ENCODE measurements at places on chromosomes 13 and 19.

GRCh38 chr19:35184884-35185283, 30.3 kb downstream of the FXYD5 start:
- DNase-seq, result no peak

DNA sequence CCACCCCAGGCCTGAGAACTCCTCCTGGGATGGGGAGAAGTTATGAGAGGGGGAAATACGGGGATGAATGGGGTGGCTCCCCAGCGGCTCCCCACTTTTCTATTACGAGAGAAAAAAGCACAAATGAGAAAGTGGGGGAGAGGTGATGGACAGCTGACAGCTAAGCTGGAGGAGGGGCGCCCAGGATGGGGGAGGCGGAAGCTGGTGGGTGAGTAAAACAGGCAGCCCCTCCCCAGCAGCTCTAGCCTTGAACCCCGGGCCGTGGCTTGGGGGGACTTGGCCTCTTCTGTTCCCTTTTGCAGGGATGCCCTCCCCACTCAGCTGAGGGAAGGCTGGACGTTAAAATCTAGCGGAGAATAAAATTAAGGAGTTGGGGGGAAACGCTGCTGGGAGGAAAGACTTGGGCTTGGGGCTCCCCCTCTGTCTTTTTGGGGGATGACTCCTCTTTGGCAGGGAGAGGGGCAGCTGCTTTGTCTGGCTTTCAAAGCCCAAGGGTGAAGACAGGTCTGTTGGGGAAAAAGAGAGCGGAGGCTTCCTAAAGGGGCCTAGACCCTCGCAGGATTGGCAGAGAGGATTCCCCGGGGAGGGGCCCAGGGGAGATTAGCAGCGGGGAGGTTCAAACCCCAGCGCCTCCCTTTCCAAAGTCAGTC, 1.4 kb upstream of the SAMD1 start:
- DNase-seq, result no peak

DNA sequence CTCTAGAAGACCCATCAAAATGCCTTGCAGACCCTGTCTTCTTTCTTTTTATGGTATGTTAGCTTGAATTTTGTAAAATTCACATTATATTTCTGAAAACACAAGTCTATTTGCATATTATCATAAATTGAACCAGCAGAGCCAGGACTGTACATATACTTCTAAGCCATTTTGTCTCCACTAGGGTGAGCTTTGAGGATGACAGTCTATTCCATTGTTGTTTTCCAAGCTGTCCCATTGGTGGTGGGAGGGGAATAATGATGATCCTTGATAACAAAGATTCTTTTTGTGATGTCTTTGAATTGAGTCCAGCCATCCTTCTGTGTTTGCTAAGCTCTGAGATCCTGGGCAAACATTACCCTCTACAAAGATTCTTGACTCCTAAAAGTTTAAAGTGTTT, 359.3 kb upstream of the PCDH20 start:
- no peak for DNase-seq

DNA sequence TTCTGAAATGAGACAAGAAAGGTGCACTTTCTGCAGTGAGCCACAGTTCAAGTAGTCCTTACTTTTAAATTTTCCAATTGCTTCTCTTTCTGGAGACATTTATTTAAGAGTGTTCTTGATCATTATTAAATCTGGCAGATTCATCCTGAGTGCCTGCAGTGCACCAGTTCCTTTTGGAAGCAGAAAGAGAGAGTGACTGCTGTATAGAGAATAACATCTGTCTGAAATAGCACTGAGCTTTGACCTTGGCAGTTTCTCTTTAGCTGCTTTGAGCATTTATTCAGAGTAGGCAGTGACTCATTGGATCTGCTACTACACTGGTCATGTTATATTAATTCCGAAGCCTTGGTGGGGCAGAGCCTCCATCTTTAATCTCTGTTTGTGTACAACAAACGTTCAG, 1373.7 kb downstream of the PCDH9 start:
- no peak for DNase-seq

DNA sequence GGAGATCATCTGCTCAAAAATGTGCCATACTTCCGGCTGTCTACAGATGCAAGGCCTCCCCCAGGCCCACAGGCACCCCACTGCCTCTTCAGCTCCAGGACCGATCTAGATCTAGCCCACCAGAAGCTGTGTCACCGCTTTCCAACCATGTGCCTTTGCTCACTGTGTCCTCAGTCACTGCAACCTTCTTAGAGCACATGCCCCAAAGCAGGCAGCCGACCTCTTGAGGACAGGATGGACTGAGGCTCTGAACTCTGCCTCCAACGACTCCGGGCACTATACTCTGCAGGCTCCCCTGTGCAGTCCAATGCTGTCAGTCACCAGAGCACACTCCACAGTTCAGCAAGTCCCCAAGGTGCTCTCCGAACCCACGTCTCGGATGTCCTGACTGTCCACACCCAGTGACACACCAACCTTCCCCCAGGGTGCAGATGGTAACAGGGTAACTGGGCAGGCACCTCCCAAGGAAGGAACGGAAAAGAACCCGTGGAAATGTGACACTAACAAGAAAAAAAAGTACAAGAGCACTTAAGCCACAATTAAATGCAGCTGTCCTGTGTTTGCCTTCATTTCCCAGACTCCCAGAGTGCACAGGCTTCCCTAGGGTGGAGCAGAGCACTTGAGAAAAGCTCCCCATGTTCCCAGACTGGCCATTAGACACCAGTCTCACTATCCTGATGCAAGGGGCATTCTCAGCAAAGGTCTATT, 4.8 kb downstream of the STK24 start:
- peak; percentile 77 for DNase-seq

DNA sequence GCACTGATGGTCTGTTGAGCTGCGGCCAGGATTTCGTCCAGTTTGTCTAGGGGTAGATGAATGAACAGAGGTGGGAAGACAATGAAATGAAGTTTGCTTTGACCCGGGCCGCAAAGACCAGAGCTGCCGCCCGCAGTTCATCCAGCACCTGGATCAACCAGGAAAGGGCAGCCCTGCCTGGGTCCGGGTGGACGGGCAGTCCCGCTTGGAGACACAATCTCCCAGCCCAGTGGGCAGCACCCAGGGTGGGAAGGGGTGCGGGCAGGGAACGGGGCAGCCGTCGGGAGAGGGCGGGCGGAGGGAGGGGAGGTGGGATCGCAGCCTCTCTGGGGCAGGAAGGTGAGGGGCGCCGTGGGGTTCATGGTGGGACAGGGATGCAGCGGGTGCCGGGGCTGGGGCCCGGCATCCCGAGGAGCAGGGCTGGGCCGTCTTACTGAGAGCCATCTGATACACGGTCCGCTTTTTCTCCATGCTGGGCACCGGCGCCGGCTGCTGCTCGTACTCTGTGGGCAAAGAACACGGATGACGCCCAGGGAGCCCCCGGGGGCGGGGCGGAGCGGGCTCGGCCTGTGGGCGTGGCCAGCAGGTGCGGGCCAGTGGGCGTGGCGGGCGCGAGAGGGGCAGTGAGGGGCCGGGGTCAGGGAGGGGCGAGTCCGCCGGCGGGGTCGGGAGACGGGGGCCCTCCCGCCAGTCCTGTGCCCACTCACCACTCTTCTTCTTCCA, 33.1 kb downstream of the SHANK1 start:
- no peak for DNase-seq

DNA sequence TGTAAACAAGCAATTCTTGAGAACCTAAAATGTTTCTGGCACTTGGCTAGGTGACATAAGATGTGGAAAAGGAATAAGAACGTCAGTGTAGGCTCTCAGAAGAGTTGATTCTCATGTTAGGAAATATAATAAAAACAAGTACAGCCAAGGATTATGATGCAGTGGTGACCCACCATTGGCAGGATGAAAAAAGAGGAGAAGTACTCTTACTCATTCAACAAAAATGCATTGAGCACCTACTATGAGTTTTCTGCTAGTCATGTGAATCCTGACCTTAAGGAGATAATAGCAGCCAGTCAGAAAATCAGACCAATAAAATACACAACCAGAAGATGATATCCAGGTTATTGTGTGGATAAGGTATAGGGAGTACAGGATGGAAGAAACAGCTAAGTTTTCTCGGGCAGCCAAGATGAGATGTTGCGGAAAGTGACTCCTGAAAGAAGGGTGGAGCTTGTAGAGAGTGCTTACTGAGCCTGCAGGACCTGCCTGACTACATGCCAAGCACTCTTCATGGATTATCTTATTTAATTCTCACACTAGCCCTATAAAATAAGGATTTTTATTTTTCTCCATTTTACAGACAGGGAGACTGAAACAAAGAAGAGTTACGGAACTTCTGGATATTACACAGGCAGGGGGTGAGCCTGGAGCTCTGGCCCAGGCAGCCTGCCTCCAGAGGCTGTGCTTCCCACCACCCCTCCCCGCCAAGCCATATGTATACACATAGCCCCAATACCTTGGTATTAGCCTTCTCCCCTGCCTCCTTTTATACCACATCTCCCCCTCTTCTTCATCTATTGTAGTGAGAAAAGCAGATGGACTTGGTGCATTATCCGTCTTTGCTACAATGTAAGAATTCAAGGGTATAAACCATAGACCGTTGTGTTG, 58.0 kb downstream of the TGDS start:
- no peak for DNase-seq

DNA sequence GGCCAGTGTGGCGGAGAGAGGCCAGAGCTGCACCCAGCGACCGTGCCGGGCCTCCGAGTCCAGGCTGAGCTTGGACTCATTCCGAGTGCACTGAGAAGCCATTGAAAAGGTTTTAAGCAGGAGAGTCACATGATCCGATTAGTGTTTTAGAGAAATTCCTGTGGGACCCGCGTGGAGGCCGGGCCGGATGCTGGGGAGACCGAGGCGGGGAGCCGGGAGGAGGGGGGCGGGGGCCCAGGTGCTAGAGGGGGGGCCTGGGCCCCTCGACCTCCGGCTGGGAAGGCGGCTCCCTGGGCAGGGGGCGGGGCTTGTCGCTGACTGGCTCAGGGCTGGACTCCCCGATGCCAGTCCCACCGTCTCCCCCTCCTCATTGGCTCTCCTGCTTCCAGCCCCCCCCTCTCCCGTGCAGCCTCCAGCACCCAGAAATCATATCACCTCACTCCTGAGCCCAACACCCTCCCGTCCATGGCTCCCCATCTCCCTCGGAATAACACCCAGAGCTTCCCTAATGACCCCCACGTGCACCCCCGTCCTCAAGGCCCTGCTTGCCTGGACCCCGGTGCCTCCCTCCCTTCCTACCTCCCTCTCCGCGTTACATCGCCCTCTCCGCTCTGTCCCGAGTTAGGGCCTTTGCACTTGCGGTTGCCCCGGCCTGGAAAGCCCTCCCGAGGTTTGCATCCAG, 5.2 kb upstream of the ZNF579 start:
- peak; percentile 58 for DNase-seq

DNA sequence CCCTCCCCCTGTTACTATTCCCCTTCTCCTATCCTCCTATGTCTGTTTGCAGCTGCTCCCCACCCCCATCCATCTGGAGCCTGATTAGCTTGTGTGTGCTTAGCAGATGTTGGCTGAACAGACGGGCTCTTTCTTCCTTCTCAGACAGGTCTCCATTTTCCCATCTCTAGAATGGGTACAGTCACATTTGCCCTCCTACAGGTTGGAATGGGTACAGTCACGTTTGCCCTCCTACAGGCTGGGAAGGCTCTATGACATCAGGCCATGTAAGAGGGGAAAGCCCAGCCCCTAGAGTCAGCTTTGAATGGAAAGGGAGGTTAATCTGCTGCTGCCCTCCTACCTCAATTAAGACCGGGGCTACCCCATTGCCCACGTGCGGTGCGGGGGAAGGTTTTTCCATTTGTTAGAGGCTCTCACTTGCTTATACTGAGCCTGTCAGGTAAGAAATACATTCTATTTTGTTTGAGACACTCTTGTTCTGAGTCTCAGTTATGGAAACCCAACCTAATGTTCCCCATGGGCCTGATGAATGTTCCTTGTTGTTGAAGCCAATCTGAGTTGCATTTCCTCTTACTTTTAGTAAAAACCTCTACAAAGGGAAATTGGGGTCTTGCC, 2.2 kb upstream of the CLEC17A start:
- no peak for DNase-seq

DNA sequence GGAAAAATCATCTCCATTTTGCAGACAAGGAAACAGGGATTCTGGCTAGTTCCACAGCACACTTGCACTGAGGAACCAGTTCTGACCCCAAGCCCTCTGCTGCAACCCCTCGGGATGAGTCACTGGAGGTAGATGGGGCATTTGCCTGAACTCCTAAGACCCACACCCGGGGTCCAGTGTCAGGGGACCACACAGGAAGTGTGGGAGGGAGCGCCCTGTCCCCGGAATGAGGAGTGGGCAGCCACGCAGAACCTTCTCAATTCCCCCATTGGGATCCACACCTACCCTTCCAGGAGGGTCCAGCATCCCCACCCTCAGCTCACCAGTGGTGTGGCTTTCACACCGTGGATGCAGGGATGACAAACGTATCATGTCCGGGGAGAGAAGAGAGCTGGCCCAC, 62.7 kb downstream of the TSHZ3 start:
- DNase-seq, result no peak

DNA sequence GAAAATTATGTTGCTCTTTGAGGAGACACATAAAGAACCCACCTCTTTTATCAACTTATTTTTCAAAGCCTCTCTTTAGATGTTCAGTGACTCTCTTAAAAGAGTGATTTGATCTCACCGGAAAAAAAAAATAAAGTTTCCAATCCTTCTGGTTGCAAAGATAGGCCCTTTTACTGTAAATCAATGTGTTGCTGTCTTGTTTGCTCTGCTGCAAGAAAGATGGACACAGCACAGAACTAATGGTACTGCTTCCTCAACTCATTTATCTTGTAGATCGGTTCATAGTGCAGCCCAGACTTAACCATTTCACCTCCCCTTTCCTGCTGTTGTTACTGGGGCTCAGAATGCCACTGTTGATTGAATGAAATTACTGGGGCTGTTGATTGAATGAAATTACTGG, 388.9 kb upstream of the KLF12 start:
- DNase-seq, result no peak

- DNase-seq, result no peak
Measured at GRCh38 chr19:11457115-11457514, 21.7 kb downstream of the PRKCSH start.

- DNase-seq, result no peak
Measured at GRCh38 chr19:50005428-50005827, 19.7 kb downstream of the VRK3 start.

- DNase-seq, result no peak
Measured at GRCh38 chr13:50360637-50361036, 345.4 kb downstream of the KCNRG start.

GRCh38 chr13:101343128-101343787, 73.0 kb downstream of the NALCN start:
- no peak for DNase-seq

GRCh38 chr19:37466277-37466797, 907 bp downstream of the ZNF569 start:
- DNase-seq, result no peak

Measured in NCI-H510A treated with DMSO at 0.1 percent for 48 hours (cell line).